ENCODE measurements at places on chromosomes 5 and 9. TPM values are rescaled to one million over a fixed set of nuclear protein-coding genes. Genes with fewer than 3 reads are reported as not detected.

- H3K4me1 ChIP-seq: peaks cover 11% of the 10 kb centered on the region
Observed at GRCh38 chr9:126626127-126626925, 12.6 kb downstream of the LMX1B start.

- no peak overlapping the region for H3K27ac ChIP-seq
- H3K4me1 ChIP-seq: no peaks in the 10 kb centered on the region
- no peak overlapping the region for H3K4me3 ChIP-seq
- DNase-seq: no peak
- H3K27me3 ChIP-seq: no peaks in the 10 kb centered on the region
- H3K36me3 ChIP-seq: no peaks in the 10 kb centered on the region
Observed at GRCh38 chr5:29382780-29383179, 1810.7 kb upstream of the CDH6 start.

- H3K36me3 ChIP-seq: peaks cover 13% of the 10 kb centered on the region
- H3K27ac ChIP-seq: no peak overlapping the region
- no peak for DNase-seq
- no peak overlapping the region for H3K4me3 ChIP-seq
- peaks cover 2% of the 10 kb centered on the region for H3K27me3 ChIP-seq
Observed at GRCh38 chr5:93596676-93597490, 13.9 kb downstream of the NR2F1 start.

GRCh38 chr5:41637424-41637823 lies 127.0 kb upstream of the PLCXD3 start:
- H3K4me1 ChIP-seq: no peaks in the 10 kb centered on the region
- no peak overlapping the region for H3K4me3 ChIP-seq
- no peak overlapping the region for H3K27ac ChIP-seq
- H3K27me3 ChIP-seq: peaks cover 13% of the 10 kb centered on the region

- no peak overlapping the region for H3K27ac ChIP-seq
- DNase-seq: peak; percentile 42
- H3K4me3 ChIP-seq: no peak overlapping the region
- H3K27me3 ChIP-seq: no peaks in the 10 kb centered on the region
Observed at GRCh38 chr5:178069909-178070308, 43.4 kb upstream of the N4BP3 start.

GRCh38 chr5:141685591-141685990 lies 3.6 kb upstream of the ARAP3 start:
- no peak overlapping the region for H3K4me3 ChIP-seq
- no peak overlapping the region for H3K27ac ChIP-seq
- no peaks in the 10 kb centered on the region for H3K27me3 ChIP-seq
- no peak for DNase-seq

- peaks cover 6% of the 10 kb centered on the region for H3K27me3 ChIP-seq
- H3K4me3 ChIP-seq: no peak overlapping the region
- H3K36me3 ChIP-seq: no peaks in the 10 kb centered on the region
- H3K27ac ChIP-seq: no peak overlapping the region
- H3K4me1 ChIP-seq: no peaks in the 10 kb centered on the region
Observed at GRCh38 chr5:155540000-155540595, 526.5 kb downstream of the KIF4B start.

GRCh38 chr9:133502112-133502511 lies 22.6 kb downstream of the MYMK start:
- DNase-seq: no peak
- H3K4me1 ChIP-seq: no peaks in the 10 kb centered on the region
- H3K36me3 ChIP-seq: peaks cover 3% of the 10 kb centered on the region
- no peak overlapping the region for H3K27ac ChIP-seq

DNA sequence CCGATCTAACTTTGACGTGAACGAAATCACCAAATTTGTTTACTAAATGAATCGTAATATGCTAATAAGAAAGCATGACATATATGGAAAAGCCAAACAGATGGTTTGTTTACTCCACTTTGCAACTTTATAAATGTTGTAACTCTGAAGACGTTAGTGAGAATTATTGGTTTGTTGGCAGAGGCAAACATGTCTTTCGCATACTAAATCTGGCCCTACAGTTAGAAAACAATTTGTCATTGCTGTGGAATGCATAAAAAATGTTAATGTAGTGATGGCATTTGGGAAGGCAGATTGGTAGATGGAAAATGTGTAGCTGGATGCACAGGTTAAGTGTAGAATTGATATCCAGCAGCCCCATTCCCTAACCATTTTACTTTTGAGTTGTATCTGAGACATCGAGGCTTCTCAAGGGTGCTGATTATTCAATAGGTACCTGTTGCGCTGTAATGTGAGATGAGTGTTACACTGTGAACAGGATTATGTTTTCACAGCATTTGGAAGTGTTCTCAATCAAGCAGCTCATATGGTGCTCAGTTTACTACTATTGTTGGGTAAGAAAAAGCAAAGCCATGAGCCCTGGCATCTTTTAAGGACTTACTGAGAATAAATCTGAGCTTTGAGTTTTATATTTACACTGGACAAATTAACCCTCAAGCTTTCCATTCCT lies 444.8 kb downstream of the BNC2 start:
- peaks cover 3% of the 10 kb centered on the region for H3K27me3 ChIP-seq
- H3K27ac ChIP-seq: no peak overlapping the region
- no peak overlapping the region for H3K4me3 ChIP-seq
- no peak for DNase-seq
- H3K4me1 ChIP-seq: no peaks in the 10 kb centered on the region
- H3K36me3 ChIP-seq: no peaks in the 10 kb centered on the region

GRCh38 chr9:131395157-131396098 lies 1.5 kb downstream of the PRRC2B start:
- peak overlapping the region; percentile 95 for H3K27ac ChIP-seq
- peaks cover 29% of the 10 kb centered on the region for H3K36me3 ChIP-seq

DNA sequence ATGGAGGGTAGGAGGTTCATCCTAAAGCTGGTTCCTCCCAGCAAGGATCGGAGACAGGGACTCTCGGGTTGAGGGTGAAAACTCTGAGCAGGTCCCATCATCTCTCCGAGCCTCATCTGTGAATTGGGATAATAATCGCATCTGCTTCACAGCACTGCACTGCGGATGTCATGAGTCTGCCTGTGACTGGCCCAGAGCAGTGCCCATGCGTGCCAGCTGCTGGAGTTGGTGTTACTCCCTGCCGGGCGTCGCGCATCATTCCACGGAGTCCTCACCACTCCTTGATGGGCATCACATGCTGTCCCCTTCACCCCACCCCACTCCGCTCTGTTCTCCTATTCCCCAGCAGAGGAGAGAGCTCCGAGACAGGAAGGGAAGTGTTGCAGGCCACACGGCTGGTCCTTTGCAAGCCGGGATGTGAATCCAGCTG lies 35.1 kb upstream of the ORM1 start:
- no peak overlapping the region for H3K4me3 ChIP-seq
- no peak for DNase-seq
- H3K27ac ChIP-seq: no peak overlapping the region
- peaks cover 2% of the 10 kb centered on the region for H3K4me1 ChIP-seq

DNA sequence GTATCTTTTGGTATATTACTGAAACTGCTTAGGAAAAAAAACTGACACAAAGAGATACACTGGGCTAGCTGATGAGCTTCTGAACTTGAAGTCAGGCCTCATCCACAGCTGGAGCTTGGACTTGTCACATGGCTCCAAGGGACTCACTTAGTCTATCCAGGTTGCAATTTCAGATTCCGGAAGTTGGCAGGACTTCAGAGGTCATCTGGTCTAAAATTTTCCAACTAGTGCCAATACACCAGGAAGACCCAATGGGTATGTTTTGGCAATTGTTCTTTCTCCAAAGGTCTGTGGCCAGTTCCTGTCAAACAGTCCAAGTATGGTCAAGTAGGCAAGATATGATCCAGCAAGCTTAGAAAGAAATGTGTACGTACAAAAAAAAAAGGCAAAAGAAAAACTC lies 36.7 kb downstream of the MRPS27 start:
- no peak overlapping the region for H3K4me3 ChIP-seq
- H3K27me3 ChIP-seq: no peaks in the 10 kb centered on the region
- peaks cover 3% of the 10 kb centered on the region for H3K4me1 ChIP-seq
- no peak for DNase-seq
- H3K36me3 ChIP-seq: peaks cover 30% of the 10 kb centered on the region

- peaks cover 65% of the 10 kb centered on the region for H3K4me1 ChIP-seq
- H3K27ac ChIP-seq: peak overlapping the region; percentile 72
- no peak overlapping the region for H3K4me3 ChIP-seq
- no peaks in the 10 kb centered on the region for H3K27me3 ChIP-seq
Observed at GRCh38 chr5:35820735-35821134, 36.0 kb upstream of the IL7R start.

GRCh38 chr5:97134634-97135033 lies 7.8 kb downstream of the LIX1 start:
- H3K27ac ChIP-seq: no peak overlapping the region
- H3K4me1 ChIP-seq: peaks cover 6% of the 10 kb centered on the region
- no peaks in the 10 kb centered on the region for H3K36me3 ChIP-seq
- H3K4me3 ChIP-seq: no peak overlapping the region

DNA sequence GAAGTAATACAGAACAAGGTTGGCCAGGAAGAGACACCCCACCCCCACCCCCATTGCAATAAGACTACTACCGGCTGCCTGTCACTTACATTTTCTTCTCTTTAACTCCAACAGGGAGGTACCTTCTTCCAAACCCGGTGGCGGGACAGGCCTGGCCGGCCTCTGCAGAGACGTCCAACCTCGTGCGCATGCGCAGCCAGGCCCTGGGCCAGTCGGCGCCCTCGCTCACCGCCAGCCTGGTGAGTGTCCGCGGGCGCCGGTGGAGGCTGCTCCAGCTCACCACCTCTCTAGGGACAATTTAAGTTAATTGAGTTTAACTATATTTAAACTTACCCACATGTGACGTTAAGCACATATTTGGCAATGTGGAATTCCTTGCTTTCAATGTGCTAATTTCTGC lies 192.4 kb downstream of the MAST4 start:
- DNase-seq: no peak
- no peaks in the 10 kb centered on the region for H3K27me3 ChIP-seq
- H3K4me1 ChIP-seq: no peaks in the 10 kb centered on the region
- H3K27ac ChIP-seq: no peak overlapping the region
- no peak overlapping the region for H3K4me3 ChIP-seq

DNA sequence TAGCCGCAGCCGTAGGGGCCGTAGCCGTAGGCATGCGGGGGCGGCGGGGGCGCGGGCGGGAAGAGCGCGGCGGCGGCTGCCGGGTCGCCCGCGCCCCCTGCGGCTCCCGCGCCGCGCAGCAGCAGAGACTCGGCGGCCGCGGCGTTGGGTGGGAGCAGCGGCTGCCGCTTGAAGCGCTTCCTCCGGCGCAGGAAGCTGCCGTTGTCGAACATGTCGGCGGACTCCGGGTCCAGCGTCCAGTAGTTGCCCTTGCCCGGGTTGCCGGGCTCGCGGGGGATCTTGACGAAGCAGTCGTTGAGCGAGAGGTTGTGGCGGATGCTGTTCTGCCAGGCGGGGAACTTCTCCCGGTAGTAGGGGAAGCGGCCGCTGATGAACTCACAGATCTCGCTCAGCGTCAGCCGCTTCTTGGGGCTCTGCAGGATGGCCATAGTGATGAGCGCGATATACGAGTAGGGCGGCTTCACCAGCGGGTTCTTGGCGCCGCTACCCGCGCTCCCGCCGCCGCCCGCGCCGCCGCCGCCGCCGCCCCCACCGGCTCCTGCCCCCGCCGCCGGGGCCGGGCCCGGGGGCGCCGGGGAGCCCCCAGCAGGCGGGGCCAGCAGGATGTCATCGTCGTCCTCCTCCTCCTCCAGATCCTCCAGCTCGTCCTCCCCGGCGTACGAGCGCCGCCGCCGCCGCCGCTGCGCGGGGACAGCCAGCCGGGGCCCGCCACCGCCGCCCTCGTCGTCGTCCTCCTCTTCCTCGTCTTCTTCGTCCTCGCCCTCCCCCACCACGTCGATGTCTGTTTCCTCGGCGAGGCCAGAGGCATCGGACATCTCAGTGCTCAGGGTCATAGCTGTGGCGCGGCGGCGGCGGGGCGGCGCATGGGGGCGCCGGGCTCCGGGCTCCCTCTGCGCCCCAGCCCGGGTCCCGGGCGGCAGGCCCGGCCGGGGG lies 781 bp downstream of the FOXD1 start:
- peak overlapping the region; percentile 8 for H3K27ac ChIP-seq
- H3K4me1 ChIP-seq: peaks cover 17% of the 10 kb centered on the region
- peaks cover 2% of the 10 kb centered on the region for H3K36me3 ChIP-seq
- H3K27me3 ChIP-seq: peaks cover 89% of the 10 kb centered on the region
- DNase-seq: peak; percentile 40

DNA sequence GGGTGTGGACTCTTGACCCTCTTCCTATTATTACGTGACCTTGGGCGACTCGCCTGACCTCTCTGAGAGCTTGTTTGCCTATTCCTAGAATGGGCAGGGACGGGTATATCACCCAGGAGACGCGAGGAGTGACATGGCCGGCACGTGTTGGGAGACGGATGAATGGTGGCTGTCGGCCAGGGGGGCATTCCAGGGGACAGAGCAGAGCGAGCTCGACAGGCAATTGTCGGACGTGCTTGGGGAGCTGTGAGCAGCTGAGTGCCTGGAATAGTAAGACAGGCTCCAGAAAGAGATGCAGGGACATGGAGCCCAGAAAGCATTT lies 29.3 kb upstream of the UNC5A start:
- H3K4me3 ChIP-seq: no peak overlapping the region
- H3K4me1 ChIP-seq: no peaks in the 10 kb centered on the region
- no peaks in the 10 kb centered on the region for H3K36me3 ChIP-seq
- DNase-seq: no peak
- H3K27me3 ChIP-seq: peaks cover 30% of the 10 kb centered on the region
- no peak overlapping the region for H3K27ac ChIP-seq

- no peaks in the 10 kb centered on the region for H3K27me3 ChIP-seq
- H3K4me3 ChIP-seq: no peak overlapping the region
- H3K27ac ChIP-seq: no peak overlapping the region
- DNase-seq: no peak
Observed at GRCh38 chr5:39580702-39581453, 156.1 kb upstream of the DAB2 start.

GRCh38 chr9:126684345-126684744 lies 70.6 kb downstream of the LMX1B start:
- peaks cover 85% of the 10 kb centered on the region for H3K27me3 ChIP-seq
- DNase-seq: no peak
- H3K27ac ChIP-seq: no peak overlapping the region
- H3K4me3 ChIP-seq: no peak overlapping the region
- H3K4me1 ChIP-seq: no peaks in the 10 kb centered on the region
- no peaks in the 10 kb centered on the region for H3K36me3 ChIP-seq

DNA sequence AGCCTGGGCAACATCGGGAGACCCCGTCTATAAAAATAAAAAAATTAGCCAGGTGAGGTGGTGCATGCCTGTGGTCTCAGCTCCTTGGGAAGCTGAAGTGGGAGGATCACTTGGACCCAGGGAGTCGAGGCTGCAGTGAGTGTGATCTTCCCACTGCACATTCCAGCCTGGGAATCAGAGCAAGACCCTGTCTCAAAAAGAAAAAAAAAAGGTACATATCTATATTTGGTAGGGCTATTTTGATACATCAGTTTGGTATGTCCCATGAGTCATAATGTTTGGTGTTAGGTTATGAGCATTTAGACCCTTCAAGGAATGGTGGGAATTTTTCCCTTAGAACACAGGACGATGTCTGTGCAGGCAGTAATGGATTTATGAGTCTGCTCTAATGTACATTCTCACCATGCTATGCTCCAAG lies 55.3 kb upstream of the POU4F3 start:
- H3K4me1 ChIP-seq: no peaks in the 10 kb centered on the region
- H3K36me3 ChIP-seq: no peaks in the 10 kb centered on the region
- DNase-seq: no peak
- no peak overlapping the region for H3K27ac ChIP-seq
- H3K4me3 ChIP-seq: no peak overlapping the region

PCDHB16 gene
- total RNA-seq: not detected

OR13F1 gene
- not detected for total RNA-seq

PDCD1LG2 gene
- not detected for total RNA-seq

GNAQ gene
- 22.4 TPM for total RNA-seq

SH2D3C gene
- total RNA-seq: 20.4 TPM

SLC6A7 gene
- not detected for total RNA-seq

PDGFRB gene
- total RNA-seq: 1.5 TPM

ZNF462 gene
- total RNA-seq: 0.23 TPM

Data from activated naive CD8-positive, alpha-beta T cell treated with anti-CD3 and anti-CD28 coated beads for 36 hours (primary cell).